ENCODE measurements at places on chromosomes 3 and 15.

- no peak for DNase-seq
These were observed 8.6 kb upstream of the TP63 start for GRCh38 chr3:189622629-189623028.

DNA sequence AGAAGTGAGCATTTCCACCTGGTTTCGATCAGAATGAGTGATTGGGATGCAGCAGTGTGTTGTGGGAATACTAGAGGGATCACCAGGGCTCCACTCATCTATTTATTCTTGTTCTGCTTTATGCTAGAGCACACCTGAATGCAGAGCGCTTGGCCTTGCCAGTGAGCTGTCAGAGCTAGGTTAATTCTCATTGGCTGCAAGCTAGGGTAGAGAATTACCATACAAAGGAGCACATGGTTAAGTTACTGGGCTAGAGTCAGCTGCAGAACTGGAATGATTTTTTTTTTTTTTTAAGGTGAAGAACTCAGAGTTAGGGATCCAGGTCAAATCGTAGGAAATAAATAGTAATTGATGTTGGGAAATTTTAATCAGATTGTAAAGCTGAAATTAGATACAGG lies 8.8 kb downstream of the EIF2AK4 start:
- DNase-seq = no peak

GRCh38 chr3:64293121-64293520 lies 67.9 kb upstream of the PRICKLE2 start:
- no peak for DNase-seq

- DNase-seq = peak; percentile 15
These were observed 57.5 kb downstream of the CADPS start for GRCh38 chr3:62817678-62818077.

DNA sequence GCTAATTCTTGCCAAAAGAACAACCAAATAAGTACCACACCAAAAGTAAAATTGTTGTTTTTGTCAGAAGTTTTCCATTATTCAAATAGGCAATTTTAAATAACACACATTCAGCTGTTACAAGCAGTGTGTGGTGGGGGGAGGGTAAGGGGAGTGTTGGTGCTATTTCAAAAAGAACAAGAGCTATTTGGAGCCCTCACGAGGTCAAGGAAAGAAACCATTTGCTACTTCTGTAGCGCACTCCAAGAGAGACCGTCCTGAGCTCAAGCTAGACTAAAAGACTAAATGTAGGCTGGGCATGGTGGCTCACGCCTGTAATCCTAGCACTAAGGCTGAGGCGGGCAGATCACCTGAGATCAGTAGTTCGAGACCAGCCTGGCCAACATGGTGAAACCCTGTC lies 21.2 kb upstream of the IGF2BP2 start:
- no peak for DNase-seq

Measured in amniotic epithelial cell (primary cell).